ENCODE measurements at places on chromosomes 3 and 15. TPM values are rescaled to one million over a fixed set of nuclear protein-coding genes. Genes with fewer than 3 reads are reported as not detected.

NR2E3 gene
- total RNA-seq = under 0.01 TPM

LPP gene
- total RNA-seq = 200 TPM

MNS1 gene
- total RNA-seq = 1.3 TPM

CCR8 gene
- total RNA-seq = not detected

NEK11 gene
- total RNA-seq = 6.0 TPM

KNG1 gene
- total RNA-seq = not detected

INO80 gene
- total RNA-seq = 32.9 TPM

PGBD4 gene
- total RNA-seq = 3.3 TPM

GABRG3 gene
- 0.42 TPM for total RNA-seq

PLA2G4E gene
- not detected for total RNA-seq

SLC6A1 gene
- total RNA-seq = 0.05 TPM

All from smooth muscle cell of the umbilical artery (primary cell).